ENCODE measurements at places on chromosomes 5 and 9.

- DNase-seq: no peak
Measured at GRCh38 chr5:149405550-149406202, 26.6 kb upstream of the IL17B start.

- no peak for DNase-seq
Measured at GRCh38 chr5:28216939-28217360, 1178.6 kb upstream of the CDH9 start.

DNA sequence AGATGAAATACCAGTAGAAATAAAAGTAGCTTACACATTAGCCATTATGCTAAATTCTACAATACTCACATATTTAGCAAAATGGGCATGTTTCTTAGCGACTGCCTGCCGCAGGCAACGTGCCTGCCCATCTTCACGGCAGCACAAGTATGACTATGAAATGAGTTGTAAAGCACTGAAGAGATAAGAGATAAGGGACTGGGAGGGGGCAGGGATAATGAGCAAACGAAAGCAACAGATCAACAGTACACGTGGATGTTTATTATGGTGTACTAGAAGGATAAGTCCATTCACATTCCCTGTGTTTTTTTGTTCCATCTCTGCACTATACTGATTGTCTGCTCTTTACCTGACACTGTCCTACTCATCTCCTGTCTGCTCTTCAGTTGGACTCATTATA, 44.1 kb upstream of the KCNN2 start:
- DNase-seq: no peak

DNA sequence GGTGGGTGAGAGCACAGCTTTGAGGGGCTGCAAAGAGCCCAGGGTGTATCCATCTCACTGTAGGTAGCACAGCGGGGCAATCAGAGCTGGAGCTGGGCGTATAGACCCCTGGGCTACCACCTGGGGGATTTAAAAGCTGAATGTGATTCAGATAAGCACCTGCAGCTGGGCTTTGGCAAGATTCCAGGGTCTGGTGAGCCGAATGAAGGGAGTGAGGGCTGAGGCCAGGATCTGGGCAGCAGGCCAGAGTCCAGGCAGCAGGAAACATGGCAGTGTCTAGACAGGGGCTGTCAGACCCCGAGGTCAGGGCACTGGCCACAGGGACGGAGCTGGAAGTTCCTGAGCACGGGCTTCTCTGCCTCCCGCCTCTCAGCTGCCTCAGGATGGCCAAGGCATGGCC, 8.7 kb downstream of the ASS1 start:
- no peak for DNase-seq

GRCh38 chr5:151682751-151683331, 3.9 kb downstream of the SPARC start:
- DNase-seq: peak; percentile 24

- peak; percentile 85 for DNase-seq
Measured at GRCh38 chr9:108142504-108143201, 653.1 kb upstream of the KLF4 start.

- DNase-seq: no peak
Measured at GRCh38 chr9:91790917-91791316, 159.1 kb downstream of the ROR2 start.

GRCh38 chr9:36897478-36897877, 136.6 kb downstream of the PAX5 start:
- DNase-seq: no peak

GRCh38 chr9:123365287-123365880, 9.4 kb downstream of the CRB2 start:
- no peak for DNase-seq

DNA sequence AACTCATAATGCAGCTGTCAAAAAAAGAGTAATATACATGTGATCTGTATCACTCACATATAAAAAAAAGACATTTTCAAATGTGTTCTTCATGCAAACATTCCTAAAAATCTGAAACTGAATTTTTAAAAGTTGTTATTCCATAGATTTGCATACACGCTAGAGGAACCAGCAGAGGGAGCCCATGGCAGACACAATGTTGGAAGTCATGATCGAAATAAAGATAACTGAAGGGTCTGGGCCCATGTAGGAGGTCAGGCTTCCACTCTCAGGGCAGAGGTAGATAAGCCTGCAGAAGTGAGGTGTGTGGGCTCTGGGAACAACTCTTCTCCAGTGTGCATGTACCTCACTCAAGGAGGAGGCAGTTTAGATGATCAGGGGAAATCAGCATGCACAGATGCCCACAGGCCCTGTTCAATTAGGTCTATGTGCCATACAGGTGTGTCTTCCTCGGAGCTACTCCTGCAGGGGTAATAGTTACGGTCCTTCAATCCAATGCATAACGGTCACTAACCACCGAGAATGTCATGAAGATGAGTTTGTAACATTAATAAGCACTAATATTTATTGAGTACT, 208.6 kb downstream of the EPB41L4A start:
- no peak for DNase-seq

GRCh38 chr5:82698026-82698425, 379.2 kb downstream of the TMEM167A start:
- DNase-seq: no peak

- DNase-seq: no peak
Measured at GRCh38 chr5:67030289-67031056, 166.1 kb downstream of the CD180 start.

Data from C1 segment of cervical spinal cord (tissue), 14 donors.